ENCODE measurements at places on chromosomes 3 and 15.

- DNase-seq: peak; percentile 12
Measured at GRCh38 chr3:178841011-178841410, 230.6 kb downstream of the ZMAT3 start.

DNA sequence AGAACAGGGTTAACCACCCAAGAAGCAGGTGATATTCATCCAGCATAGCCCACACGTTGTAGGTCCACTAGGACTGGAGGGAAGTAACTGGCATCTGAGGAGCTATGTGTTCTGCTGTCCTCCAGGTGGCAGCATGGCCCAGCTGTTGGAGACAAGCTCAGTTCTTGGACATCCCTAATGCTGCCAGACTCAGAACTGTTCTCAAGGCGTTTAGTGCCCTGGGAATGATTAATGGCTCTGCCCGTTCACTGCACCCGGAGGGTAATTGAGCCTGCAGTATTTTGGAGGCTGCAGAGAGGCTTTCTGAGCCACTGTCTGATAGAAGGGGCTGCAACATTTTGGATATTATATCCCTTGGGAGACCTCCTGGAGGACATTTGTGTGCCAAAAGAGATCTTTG, 521.3 kb upstream of the SEMA6D start:
- peak; percentile 91 for DNase-seq

DNA sequence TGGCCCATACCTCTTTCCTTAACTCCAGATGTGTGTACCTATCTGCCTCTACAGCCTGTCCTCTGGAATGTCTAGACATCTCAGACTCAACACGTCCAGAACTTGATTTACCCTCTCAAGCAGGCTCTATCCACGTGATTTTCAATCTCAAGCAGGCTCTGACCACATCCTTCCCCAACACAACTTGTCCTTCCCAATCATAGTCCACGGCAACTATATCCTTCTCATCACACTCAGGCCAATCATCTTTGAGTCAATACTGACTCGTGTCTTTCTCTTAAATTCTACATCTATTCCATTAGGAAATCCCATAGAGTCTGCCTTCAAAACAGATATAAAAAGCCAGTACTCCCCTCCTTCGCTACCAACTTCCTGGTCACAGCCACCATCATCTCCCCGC, 70.4 kb downstream of the FOXP1 start:
- DNase-seq: no peak

DNA sequence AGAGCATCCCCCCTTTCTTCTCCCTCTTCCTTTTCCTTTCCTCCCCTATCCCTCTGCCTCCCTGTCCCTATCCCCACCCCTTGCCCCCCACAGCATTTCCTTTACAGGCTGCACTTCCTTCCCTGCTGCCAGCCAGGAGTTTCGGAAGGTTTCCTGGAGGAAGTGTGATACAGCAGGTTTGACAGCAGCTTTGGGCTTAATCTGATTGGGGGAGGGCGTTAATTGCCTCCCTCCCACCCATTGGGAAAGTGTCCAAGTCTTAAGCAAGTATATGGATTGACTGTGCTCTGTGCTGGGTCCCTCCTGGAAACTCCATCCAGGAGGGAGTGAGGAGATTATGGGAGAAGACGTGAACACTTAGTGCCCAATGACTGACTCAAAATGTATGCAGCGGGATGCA, 1.8 kb downstream of the SCAMP5 start:
- DNase-seq: no peak

- DNase-seq: no peak
Measured at GRCh38 chr15:58200739-58201138, 62.6 kb downstream of the AQP9 start.

GRCh38 chr3:194446172-194446571, 40.6 kb downstream of the ATP13A3 start:
- no peak for DNase-seq

DNA sequence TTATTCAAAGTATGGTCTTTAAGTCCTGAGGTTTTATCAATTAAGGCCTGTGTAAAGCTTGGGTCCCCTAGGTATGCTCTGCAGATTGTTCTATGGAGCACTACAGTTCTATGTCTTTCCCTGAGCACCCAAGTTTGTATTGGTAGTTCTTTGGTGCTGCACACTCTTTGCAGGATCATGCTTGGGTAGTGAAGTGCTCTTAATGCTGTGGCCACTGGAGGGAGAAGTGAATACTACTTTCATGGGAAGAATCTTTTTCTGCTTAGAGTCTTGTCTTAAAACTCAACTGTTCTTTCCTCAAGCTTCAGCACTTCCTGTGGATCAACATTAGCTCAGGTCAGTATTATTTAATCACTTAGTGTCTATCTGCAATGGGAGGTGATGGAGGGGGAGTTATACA, 93.6 kb upstream of the CFAP20DC start:
- DNase-seq: no peak

- DNase-seq: peak; percentile 77
Measured at GRCh38 chr3:29594261-29594660, 313.4 kb downstream of the RBMS3 start.

DNA sequence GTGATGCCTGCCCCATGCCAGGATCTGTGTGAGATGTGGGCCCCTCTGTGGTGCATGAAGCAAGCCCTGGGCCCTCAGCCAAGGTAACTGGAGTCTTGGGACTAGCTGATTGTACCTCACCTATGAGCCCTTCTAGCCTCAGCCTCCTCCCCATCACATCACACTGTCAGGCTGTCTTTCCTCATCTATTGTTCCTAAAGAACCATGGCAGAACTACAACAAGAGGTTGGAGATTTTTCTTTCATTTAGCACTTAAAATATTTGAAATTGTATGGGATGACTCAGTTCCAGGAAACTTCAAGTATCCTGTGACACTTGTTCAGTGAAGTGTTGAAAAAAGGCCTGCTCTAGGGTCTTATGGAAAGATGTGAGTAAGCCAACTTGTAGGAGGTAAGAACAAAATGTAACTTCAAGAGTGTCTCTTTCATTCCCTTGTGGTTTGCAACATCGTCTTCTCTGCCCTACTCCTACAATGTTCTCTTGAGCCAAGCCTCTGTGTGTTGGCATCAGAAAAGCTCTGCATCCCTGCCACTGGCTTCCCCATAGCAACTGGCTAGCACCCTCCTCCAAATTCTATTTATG, 58.7 kb upstream of the TIPARP start:
- DNase-seq: peak; percentile 88

- no peak for DNase-seq
Measured at GRCh38 chr3:141878326-141878725, 1.9 kb downstream of the ATP1B3 start.

GRCh38 chr3:143283432-143284128, 164.0 kb downstream of the CHST2 start:
- DNase-seq: no peak

- peak; percentile 92 for DNase-seq
Measured at GRCh38 chr3:62109534-62109933, 263.8 kb downstream of the FEZF2 start.

GRCh38 chr3:27165321-27165721, 203.9 kb downstream of the NEK10 start:
- DNase-seq: peak; percentile 95

- no peak for DNase-seq
Measured at GRCh38 chr3:155010416-155010815, 69.7 kb upstream of the MME start.

DNA sequence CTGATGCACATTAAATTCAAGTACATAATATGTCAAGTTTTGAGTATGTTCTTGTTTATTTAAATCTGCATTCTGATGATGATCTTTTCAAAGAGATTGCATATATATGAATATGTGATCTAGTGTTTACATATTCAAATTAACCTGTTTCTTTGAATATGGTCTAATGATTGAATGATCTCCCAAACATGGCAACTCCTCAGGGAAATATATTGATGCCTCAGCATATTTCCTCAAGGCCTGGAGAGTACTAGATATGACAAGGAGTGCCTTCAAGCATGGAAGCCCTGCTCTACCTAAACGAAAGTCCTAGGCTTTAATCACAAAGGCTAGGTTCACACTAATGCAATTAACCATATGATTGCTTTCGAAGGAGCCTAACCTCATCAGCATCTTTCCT, 532.8 kb downstream of the ZIC1 start:
- no peak for DNase-seq

GRCh38 chr15:68812069-68812468, 8.6 kb downstream of the ANP32A start:
- no peak for DNase-seq

DNA sequence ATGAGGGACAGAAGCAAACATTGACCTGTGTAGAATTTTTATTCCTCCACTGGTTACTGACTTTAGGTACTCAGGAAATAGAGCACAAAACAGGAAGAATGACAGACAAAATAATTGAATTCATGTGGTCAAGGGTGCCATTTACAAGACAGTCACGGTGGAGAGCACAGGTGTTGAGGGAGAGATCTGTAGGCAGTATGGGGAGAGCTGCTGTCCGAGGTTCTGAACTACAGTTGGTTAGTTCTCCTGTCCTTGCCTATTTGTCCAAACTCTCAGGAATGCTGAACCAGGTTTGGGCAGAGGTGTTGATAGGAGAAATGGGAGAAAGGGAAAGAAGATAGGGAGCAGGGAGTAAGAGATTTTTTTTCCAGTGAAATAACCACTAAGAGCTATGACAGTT, 178.5 kb upstream of the ZBTB20 start:
- DNase-seq: peak; percentile 53

DNA sequence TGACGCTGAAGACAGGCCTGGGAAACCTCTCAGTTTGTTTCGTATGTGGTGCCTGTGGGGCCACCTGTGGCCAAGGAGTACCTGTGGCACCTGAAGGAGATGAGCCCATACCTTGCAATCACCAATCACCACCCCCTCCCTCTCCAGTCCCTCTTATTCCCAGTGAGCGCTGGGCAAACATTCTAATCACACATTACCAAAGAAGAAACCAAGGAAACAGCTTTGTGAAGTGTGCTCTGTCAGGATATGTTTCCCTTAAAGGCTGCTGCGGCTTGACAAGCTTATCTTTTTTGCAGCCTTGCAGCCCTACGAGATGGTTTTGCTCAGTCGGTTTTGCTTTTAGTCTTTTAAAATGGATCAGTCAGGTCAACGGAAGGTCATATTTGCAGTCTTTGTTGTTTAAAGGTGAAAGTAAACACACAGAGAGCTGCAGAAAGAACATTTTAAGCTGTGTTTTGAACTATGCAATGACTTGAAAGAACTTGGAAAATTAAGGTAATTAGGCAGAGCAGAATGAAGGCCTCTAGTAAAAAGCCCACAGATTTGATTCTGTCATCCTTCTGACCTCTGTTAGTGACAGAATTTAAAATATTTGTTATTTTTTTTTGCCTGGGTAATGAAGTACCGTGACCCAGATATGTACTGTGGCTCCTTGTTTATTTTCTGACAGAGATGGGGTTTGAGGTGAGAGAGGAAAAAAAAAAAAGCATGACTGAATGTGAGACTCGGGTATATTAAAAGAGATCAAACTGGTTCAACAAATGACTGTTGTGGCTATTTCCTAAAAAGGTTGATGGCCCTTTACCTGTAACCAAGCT, 461.4 kb downstream of the NSUN3 start:
- no peak for DNase-seq

- DNase-seq: no peak
Measured at GRCh38 chr3:135238236-135238830, 443.3 kb downstream of the EPHB1 start.

DNA sequence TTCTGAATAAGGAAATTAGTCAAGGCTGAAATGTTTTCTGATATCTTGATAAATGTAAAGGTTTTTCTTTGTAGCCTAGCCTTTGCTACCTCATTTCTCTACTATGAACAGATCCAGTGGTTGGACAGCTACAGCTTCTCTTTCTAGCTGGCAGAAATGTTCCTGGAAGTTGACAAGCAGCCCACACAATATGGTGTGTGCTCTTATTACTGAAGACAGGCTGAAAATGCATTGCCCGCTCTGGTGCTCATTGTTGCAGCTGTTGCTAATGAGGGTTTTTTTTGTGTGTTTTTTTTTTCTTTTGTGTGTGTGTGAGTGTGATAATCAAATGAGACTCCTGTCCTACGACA, 844.3 kb upstream of the SEMA6D start:
- DNase-seq: no peak

GRCh38 chr3:133792171-133792763, 13.3 kb upstream of the SRPRB start:
- peak; percentile 8 for DNase-seq

DNA sequence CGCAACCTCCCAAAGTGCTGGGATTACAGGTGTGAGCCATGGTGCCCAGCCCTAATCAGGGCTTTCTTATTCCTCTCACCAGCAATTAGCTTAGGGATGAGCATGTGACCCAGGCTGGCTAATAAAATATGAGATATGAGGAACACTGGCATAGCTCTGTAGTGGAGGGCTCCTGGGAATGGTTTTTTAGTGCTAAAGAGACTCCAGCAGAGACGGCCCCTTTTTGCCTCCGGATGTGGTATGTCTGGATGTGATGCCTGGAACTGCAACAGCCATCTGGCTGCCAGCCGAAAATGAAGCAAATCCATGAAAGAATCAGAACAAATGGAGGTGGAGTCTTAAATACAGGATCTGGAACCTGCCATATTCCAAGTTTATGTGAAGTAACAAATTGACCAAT, 69.1 kb upstream of the MAGI1 start:
- DNase-seq: peak; percentile 94

DNA sequence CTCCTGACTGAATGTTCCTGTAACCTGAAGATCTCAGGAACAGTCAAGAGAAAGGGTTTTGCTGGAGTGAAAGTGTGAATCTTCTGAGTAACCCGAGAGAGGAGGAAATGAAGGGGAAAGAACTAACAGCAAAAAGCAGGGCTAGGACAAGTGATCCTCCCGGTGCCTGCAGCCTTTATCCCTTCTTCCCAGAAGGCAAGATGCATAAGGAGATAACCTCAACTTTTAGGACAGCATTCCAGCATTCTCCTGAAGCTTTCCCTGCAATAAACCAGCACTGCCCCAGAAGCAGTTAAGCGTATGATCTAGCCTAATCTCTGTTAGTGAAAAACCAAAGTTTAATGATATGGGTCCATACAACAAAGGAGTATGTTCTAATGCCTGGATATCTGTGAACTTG, 298.8 kb downstream of the MEX3B start:
- no peak for DNase-seq

DNA sequence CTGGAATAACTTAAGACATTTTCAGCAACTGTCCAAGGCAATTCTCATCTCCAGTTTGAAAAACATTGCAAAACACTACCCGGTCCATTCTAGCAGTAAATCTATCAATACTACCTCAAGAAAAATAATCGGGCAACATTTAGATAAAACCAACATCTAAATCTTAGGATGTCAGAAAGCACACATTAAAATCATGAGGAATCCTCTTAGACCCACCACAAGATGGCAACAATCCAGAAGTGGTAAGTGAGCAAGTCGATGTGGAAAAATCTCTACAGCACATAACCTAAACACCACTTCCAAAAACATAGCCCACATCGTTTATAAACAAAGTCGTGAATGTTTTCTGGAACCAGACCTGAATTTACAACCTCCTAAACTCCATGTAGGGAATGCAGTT, 5.7 kb downstream of the PLCH1 start:
- peak; percentile 32 for DNase-seq

- no peak for DNase-seq
Measured at GRCh38 chr15:30059771-30060170, 23.0 kb upstream of the GOLGA8J start.

DNA sequence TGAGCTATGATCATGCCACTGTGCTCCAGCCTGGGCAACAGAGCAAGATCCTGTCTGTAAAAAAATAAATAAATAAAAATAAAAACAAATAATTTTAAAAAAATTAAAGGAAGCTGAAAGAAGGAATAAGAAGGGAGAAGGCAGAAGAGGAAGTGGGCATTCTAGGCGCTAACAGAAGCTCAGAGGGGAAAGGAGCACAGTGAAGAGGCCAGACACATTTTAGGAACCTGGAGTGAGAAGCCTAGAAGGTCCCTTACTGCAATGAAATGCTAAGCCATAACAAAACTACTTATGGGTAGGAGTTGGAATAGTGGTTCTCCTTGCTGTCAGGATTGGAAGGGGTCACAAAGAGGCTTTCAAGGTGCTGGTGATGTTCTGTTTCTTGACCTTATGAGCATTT, 64.0 kb downstream of the ITGB5 start:
- no peak for DNase-seq

Data from fibroblast of skin of scalp (primary cell).